Activated CD4-positive, alpha-beta T cell treated with anti-CD3 and anti-CD28 coated beads, Interleukin-2, amount 50 U/mL, for 24 hours (primary cell): ENCODE measurements at places on chromosomes 2 and 18.

- DNase-seq: no peak
Measured at GRCh38 chr2:239874636-239875356, 150.3 kb downstream of the NDUFA10 start.

- DNase-seq: no peak
Measured at GRCh38 chr2:64632835-64633819, 20.6 kb downstream of the SERTAD2 start.

GRCh38 chr2:33099989-33100388, 153.2 kb downstream of the LTBP1 start:
- DNase-seq: no peak

GRCh38 chr2:30162806-30163205, 16.0 kb downstream of the YPEL5 start:
- DNase-seq: no peak

DNA sequence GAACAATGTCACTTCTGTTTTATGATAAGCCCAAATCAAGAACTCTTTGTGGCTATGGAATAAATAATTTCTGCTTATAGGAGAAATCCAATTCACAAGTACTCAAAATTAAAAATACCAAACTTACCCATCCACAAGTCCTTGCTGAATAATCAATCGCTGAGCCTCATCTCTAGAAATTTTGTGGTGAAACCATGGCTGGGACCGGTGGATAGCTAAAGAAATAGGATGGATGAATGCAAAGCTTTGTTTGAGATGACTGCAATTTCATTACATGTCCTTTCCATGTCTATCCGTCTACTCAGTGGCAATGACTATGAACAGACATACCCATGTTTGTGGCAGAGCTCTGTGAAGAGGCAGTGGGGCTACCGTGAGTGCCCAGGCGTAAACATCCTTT, 124.4 kb downstream of the GRB14 start:
- DNase-seq: no peak

DNA sequence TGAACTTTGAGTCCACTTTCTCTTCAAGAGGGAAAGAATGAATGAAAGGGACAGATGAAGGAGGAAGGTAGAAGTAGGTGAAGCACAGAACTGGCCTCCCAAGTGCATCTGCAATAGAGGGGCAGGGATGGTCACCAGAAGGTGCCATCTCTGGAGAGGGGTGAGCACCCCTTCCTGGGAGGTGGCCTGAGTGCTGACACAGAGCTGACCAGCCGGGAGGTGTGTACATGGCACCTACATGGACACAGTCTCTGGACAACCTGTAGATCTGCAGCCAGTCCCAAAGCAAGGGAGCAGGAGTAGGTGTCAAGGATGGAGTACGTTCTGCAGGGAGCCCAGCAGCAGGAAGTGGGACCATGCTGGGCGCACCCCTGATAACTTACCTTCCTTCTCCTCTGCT, 83.2 kb downstream of the TFCP2L1 start:
- DNase-seq: no peak

GRCh38 chr2:10333247-10333613, 30.5 kb downstream of the HPCAL1 start:
- DNase-seq: no peak

DNA sequence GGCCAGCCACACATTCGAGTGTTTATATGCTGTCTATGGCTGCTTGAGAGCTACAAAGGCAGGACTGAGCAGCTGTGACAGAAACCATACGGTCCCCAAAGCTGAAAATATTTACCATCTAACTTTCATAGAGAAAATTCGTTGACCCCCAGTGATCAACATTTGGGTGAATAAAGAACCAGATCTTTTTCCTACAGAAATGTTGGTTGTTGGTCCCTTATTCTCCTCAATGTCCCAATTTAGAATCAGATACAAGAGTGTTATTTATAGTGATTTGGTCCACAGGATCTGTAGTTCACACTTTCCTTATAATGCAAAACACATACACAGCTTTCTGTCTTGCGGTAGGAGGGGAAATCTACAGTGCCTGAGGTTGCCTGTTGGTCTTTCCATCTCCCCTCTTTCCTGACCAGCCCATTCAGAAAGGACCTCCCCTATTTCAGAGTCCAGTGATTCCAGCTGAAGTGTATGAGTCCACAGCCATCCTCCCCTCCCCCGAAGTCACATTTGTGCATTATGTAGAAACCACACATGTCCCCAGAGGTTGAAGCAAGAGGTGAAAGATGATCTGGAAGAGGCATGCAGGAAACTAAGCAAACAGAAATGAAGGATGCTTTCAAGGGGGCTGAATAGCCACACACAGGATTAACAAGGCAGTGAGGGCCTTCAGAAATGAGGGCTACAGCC, 61.9 kb downstream of the SPRED2 start:
- DNase-seq: no peak

GRCh38 chr2:174771136-174771535, 6.9 kb upstream of the CHRNA1 start:
- DNase-seq: no peak
